ENCODE measurements at places on chromosomes 13 and 19.

- no peak for DNase-seq
These were observed 89.5 kb upstream of the RFC3 start for GRCh38 chr13:33728271-33729037.

DNA sequence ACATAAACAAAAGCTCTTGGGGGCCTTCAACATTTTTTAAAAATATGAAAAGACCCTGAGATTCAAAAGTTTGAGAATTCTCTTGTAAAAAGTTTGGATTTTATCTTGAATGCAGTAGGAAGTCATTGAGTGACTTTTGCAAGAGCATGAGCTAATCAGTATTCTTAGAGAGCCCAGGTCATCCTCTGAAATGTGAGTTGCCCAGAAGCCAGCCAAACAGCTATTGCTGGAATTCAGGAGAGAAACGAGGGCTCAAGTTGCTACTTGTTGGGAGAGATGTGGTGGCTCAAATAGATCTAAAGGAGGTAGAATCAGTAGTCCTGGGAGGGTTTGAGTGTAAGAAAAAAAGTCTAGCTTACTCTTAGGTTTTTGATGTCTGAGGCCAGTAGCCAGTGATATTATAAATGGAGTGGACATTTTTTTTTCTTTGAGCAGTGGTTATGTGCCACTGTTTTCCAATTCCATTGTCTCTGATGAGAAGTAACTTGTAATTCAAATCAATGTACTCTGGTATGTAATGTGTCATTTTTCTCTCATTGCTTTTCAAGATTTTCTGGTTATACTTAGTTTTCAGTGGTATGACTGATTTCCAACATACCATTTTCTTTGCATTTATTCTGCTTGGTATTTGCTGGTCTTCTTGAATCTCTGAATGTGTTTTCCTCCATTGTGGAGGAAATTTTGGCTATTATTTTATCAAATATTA is 30.7 kb downstream of the LMO7 start:
- DNase-seq: no peak

- DNase-seq: no peak
These were observed 17.7 kb upstream of the SERPINE3 start for GRCh38 chr13:51321836-51322235.

DNA sequence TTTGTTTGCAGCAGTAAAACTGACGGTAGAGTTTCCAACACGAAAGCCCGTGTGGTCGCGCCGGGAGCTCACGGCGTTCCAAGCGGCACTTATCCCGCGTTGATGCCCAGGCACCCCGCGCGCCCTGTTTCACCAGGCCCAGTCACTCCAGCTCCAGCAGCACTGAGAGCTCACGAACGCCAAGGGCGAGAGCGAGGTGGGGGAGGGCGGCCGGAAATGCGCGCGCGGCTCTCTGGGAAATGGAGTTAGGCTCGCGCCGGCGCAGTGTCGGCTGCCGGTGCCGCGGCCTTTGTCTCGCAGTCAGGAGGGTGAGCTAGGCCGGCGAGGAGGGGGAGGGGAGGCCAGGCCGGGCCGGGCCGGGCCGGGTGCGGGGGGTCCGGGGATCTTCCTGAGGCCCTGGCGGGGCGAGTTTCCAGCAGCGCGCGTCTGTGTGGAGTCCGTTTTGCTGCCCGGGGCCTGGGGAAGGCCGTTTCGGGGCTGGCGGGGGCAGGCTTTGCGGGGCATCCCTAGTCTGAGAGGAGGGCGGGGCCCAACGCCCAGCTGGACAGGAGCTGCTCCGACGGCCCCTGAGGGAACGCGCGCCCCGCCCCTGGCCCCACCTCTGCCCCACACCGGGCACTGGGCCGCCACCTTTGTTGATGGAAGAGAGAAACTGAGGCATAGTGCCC is at the start of gene ZNF135:
ZNF135 (plus strand) TSS at position 280 of the 668 bp plus-strand sequence. CDS start 721 bp downstream, outside the sequence.
- DNase-seq: peak; percentile 82

DNA sequence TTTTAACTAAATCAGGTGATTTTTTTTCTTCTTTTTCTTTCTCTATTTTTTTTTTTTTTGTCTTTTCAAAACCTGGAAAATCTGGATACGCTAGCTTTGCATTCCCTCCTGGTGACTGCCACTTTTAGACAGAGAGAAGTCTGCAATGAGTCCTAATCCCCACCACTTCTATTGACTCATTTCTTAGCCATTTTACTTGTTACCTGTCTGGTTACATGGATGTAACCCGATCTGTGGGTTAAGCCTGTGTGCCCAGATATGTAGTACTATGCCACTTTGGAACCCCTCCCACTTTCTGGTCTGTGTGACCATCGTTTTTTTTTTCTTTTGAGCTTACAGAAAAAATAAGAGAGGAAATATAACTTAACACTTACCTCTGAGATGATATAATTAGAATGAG is 817.8 kb upstream of the PCDH9 start:
- no peak for DNase-seq

GRCh38 chr19:38785187-38785699 is 3.8 kb upstream of the LGALS7B start:
- DNase-seq: no peak

DNA sequence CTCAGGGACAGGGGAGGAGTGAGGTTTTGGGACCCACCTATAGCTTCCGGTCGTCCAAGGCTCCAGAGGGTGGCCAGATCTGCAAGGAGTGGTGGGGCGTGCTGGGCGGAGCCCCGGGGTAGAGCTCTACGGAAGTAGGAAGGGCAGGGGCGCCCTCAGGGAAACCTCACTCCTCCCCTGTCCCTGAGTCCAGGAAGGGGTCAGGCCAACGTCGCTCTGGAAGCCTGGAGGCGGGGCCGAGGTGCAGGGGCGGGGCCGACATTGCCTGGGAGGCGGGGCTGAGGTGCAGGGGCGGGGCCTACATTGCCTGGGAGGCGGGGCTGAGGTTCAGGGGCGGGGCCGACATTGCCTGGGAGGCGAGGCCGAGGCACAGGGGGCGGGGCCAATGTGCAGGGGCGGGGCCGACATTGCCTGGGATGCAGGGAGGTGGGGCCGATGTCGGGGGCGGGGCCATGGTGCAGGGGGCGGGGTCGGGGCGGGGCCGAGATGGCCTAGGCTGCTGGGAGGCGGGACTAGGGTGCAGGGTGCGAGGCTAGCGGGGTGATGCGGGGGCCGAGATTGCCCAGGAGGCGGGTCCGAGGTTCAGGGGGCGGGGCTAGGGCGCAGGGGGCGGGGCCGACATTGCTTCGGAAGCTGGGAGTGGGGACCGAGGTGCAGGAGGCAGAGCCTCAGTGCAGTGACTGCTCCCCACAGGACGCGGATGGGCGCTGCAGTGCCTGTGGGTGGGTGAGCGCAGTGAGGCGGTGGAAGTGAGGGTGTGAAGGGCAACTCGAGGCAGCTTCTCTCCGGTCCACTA is 4.9 kb upstream of the PALM start:
- DNase-seq: no peak

DNA sequence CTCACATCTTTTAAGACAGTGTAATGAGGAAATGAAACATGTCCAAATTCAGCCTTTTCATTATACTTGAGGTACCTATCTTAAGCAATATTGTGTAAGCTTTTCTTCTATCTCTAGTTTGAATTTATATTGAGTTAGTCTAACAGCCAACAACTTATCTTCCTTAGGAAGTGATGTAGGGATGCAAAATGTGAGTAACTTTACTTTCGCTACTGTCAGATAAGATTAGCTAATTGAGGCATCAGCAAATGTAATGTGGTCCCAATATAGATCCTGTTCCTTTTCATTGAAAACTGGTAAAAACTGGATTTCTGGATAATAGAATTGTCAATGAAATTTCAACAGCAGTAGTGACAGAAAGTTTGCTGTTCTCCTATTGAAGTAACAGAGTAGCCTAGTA is 902.2 kb downstream of the GPC5 start:
- no peak for DNase-seq

DNA sequence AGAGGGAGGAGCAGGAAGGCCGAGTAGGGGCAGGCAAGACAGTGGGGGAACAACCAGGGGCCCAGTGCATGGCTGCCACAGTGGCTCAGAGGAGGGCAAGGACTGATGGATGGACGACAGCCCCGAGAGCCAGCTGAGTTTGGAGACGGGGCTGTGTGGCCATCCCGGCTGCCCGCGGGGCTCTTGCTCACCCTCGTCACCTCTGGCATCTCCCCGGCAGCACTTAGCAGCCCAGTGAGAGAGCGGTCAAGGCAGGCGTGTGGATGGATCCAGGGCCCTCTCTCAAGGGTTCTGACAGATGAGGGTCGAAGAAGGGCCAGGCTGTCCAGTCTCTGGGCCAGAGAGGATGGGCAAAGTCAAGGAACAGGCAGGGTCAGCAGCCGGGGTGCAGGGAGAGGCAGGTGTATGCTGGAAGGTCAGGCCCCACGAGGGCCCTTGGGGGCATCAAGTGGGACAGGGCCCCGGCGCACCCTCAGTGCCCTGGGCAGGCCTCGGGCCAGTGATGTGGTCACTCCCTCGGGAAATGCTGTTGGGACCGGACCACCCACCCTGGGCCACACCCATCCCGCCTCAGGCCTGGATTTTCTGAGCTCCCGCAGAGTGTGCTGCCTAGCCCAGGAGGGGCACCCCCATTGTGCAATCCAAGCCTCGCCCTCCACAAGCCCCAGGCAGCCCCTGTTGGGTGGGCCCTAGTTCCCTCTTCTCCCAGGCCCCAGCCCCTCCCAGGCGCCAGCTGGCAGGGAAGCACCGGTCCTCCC is 56.4 kb upstream of the TPM4 start:
- no peak for DNase-seq

DNA sequence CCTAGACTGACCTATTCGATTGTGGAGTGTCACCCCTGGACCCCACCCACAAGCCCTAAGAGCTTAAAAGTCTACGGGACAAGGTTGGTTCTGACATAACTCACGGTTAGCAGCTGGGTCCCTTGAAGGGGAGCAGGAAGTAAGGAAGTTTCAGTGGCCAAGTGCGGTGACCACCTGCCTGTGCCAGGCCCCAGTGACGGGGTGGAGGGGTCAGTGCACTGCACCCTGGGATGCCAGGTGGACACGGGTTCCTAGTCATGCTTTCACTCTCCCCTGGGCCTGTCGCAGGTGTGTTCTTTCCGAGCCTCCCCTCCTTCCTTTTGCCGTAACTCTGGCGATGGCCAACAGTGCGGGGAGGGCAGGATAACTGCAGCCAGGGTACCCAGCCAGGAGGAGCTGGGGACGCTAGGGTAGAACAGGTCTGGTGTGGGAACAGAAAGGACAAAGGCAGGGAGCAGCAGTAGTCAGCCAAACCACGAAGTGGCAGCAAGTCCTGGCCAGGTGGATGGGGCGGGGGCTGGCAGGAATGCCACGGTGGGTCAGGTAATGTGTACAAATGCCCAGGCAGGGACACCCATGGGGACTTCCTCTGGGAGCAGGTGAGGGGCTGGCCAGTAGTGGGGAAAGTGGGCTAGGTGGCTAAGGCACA is 58.3 kb downstream of the RGCC start:
- DNase-seq: no peak

Data from hypothalamus (tissue), 51 donors.